ENCODE measurements at places on chromosomes 7 and 10.

- no peak for DNase-seq
These were observed 33.3 kb upstream of the NMT2 start for GRCh38 chr10:15201589-15202300.

GRCh38 chr10:10326116-10326515 is 691.6 kb upstream of the CELF2 start:
- no peak for DNase-seq

GRCh38 chr7:463362-463781 is 56.3 kb downstream of the PDGFA start:
- no peak for DNase-seq

- no peak for DNase-seq
These were observed 41.1 kb downstream of the NKX6-2 start for GRCh38 chr10:132744839-132745238.

DNA sequence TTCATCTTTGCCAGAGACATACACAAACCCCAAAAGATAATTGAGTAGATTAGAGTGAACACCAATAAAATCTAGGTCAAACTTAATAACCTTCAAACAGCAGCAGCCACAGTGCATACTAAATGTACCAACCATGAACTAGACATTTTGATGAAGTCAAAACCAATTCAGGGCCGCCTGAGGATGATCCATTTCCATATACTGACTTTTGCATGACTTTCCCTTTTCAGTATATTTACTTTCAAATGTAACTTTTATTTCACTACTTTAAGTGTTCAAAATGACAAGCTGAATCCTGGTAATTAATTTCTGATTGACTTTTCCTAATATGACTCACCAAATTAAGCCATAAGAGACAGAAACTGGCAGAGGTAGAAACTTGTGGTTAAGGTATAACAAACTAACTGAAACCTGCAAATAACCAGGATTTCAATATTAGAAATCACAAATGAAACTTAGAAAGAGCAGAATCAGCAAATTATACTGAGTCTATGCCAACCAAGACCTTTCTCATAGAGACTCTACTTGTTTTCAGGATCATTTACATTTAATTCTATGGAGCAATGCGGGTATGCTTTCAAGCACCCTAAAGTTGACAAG is 171.9 kb upstream of the LRRN3 start:
- no peak for DNase-seq

- no peak for DNase-seq
These were observed 1.2 kb upstream of the IDI1 start for GRCh38 chr10:1050145-1050544.

- DNase-seq = no peak
These were observed 69.8 kb downstream of the LSMEM1 start for GRCh38 chr7:112550468-112551060.

- no peak for DNase-seq
These were observed 75.7 kb upstream of the PDE1C start for GRCh38 chr7:32145911-32146310.

DNA sequence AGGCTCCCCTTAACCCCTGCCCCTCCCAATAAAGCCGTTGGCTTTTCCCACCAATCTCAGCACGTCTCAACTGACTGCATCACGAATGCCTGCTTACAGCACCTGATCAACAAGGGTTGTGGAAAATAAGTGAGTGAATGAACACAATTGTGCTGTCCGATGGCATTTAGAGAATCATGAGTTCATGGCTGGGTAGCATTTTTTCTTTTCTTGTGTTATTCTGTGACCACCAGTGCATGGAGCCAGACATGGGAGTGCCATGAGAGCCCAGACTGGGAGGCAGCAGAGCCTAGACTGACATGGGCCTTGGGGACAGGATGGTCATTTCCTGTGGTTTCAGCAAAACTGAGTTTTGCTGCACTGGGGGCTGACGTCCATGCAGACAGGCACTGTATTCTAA is 254.1 kb upstream of the IGFBP3 start:
- no peak for DNase-seq

GRCh38 chr10:73827346-73828089 is 16.1 kb upstream of the NDST2 start:
- no peak for DNase-seq

GRCh38 chr10:121158988-121159579 is 307.9 kb downstream of the WDR11 start:
- DNase-seq = no peak

DNA sequence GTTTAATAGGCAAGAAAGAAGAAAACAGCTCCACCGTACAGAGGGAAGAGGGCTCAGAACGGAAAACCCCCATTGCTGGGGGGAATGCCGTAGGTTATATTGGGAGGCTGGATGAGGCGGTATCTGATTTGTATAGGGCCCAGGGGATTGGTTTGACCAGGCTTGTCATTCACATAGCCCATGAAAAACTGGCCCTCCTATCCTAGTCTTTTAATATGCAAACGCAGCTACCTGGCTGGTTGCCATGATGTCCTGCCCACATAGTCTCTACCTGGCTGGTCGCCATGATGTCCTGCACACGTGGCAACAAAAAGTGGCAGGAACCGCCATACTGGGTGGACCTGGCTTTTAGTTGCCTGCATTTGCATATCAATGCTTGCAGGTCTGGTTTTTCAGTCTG is 84.7 kb downstream of the AUTS2 start:
- no peak for DNase-seq

GRCh38 chr10:43753397-43754061 is 104.8 kb upstream of the ZNF32 start:
- DNase-seq = no peak

DNA sequence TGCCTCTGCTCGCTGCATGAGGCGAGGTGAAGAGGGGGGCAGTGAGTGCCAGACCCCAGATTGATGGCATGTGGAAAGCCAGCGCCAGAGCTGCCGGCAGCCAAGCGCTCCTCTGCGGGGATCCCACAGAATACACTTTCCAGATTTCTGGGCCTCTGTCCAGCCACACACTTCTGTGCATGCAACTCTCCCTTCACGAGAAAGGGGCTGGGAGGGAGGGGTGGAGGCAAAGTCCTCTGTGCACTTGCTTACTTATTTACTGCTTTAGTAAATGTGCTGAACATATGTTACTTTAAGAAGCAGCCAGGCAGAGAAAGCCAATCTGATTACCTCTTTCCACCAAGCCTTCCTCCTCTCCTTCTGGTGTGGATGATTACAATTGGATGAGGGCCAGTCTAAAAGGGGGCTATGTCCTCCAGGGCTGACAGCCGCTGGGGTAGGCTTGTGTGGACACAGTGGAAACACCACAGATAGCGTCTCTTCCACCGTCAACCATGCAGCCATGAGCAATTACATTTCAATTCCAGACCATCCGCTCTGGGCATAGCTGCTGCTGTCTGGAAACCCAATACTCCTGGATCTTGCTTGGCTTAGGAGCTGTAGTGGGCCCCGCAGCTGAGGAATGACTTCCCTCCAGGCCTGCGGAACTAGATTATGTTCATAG is 322.8 kb upstream of the ANKRD30A start:
- DNase-seq = no peak

- DNase-seq = no peak
These were observed 601.5 kb downstream of the PHTF2 start for GRCh38 chr7:78400038-78400437.

GRCh38 chr7:76053461-76053860 is 5.6 kb downstream of the MDH2 start:
- DNase-seq = no peak

- no peak for DNase-seq
These were observed 224.2 kb downstream of the MLLT10 start for GRCh38 chr10:21758239-21758638.

DNA sequence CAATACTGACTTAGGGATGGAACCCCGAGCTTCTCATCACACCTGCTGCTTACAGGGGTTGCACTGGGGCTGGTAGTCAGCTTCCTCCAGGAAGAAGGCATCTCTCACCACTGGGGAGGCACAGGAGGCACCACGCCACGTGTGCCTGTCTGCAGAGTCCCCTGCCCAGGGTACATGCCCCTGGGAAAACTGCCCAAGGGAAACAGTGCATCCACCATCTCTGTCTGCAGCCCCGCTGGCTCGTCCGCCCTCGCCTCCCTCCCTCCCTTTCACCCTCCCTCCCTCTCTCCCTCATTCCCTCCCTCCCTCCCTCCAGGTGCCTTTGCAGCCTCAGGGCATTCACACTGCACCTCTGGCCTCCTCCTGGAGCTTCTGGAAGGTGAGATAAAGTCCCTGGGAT is 101.1 kb downstream of the PTPRE start:
- DNase-seq = no peak

- DNase-seq = no peak
These were observed 16.1 kb upstream of the PLXDC2 start for GRCh38 chr10:19800161-19800560.

- DNase-seq = no peak
These were observed 10.2 kb upstream of the SDHAF3 start for GRCh38 chr7:97107192-97107800.

DNA sequence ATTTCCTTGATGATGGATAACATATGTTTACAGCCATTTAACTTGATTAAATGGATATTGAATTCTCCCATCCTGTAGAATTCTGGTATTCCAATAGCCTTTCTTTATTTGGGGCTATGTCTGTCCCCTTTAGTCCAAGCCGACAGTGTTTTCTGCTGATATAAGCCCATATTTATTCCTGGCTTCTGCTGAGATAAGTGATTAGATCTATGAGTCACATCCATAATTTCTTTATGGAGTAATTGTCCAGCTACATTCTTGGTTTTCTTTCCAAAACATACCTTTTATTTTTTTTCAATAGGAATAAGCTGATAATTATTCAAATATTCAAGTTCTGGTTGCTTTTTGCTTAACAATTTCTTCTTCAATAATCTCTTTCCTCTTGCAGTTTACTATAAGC is 106.7 kb downstream of the NRG3 start:
- no peak for DNase-seq

DNA sequence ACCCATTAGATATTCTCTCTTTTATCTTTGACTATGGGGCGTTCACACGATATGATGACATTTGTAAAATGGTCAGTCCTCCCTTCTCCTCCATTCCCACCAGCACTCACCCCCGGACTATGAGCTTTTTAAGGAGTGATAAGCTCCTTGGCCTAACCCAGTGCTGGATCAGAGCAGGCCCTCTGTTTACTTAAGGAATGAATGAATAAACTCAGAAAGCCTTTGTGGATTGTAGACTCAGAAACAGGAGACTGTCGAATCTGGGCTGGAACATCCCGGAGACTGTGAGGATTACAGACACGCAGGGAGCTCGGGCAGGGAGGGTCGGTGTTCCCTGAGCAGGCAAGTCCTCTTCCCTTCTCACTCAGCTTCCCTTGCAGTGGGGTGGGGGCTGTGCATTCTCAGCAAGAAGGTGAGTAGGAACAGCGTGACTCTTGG is 6.8 kb upstream of the ZCCHC24 start:
- DNase-seq = no peak

DNA sequence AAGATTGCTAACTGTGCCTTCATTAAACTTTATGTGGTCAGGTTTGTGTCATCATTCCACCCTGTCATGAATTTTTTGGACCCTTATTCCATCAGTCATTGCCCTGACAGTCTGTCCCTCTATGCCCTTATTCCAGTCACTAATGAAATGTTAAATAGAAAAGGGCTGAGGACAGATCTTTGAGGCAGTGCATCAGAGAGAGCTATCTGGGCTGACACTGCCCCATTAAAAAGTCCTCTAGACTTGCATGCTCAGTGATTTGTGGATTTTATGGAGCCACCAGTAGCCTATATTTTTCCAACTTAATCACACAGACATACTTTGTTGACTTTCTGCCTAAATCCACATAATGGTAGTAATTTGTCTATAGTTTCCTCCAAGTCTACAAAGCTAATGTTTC is 264.7 kb upstream of the YAE1 start:
- DNase-seq = no peak

DNA sequence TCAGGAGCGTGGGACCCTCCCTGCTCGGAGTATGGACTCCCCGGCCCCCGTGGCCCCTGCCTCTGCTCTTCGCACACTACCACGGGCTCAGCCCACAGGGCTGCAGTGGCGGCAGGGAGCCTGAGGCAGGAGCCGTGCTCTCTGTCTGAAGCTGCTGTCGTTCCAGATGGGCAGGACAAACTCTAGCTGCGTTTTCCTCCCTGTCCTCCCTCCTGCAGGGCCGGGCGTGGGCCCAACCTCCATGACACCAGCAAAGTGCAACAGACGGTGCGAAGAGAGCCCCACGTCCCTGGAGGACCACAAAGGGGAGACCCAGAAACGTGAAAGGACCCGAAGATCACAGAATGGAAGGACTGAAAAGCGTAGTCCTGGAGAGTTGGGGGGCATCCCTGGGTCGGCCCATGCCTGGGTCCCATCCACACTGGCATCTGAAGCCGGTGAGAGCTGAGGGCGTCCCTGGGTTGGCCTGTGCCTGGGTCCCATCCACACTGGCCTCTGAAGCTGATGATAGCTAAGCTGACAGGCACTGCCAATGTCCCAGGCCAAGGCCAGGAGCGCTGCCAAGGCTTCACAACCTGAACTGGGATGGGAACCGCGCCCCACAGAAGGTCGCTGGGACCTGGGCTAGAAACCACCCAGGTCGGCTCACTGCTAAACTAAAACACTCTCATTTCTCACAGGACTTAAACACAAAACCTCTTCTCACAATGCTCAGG is 267.0 kb downstream of the MAD1L1 start:
- no peak for DNase-seq

DNA sequence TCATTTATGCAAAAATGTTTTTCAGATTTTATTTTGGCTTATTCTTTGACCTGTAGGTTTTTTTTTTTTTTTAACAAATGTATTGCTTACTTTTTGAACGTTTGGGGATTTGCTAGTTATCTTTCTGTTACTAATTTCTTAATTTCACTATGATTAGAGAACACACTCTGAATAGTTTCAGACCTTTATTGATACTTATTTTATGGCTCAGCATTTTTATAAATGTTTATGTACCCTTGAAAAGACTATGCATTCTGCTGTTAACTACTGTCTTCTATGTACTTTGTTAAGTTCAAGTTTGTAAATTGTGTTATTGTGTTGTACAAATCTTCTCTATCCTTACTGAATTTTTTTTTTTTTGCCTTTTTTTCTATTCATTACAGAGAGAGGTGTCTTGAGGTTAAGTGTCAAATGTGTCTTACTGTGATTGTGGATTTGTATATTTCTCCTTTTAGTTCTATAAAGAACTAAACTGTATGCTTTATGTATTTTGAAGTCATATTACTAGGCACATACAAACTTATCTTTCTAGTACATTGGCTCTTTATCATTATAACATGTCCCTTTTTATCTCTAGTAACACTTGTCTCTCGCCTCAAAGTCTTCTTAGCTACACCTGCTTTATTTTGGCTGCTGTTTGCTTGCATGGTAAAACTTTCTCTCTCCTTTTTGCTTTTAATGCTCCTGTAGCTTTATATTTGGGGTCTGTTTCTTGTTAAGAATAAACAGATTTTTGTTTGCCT is 8.1 kb downstream of the MKLN1 start:
- no peak for DNase-seq

DNA sequence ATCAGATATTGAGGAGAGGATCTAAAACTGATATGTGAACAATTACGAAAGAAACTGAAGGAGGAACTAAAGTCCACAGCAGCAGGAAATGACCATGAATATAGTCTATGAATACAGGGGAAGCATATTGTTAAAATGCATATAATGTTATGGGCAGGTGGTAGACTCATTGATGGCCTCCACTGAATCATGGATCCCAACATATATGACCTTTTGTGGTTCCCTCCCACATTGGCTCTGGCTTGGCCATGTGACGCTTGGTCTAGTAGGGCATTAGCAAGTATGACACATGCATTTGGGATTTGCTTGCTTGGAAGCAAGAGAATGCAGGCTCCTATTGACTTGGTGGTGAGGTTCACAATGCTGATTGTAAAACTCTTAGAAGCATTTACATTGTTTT is 55.2 kb upstream of the RAB18 start:
- no peak for DNase-seq

GRCh38 chr7:25636168-25636567 is 407.9 kb upstream of the NPVF start:
- no peak for DNase-seq

GRCh38 chr10:33498391-33498891 is 164.0 kb upstream of the NRP1 start:
- no peak for DNase-seq

Measured in stimulated activated CD4-positive, alpha-beta T cell treated with anti-CD3 and anti-CD28 coated beads, Interleukin-15, amount 100 ng/mL, for 1 hour (primary cell).